NCI-H460 (cell line): ENCODE measurements at places on chromosomes 1 and 21.

GRCh38 chr1:53341521-53341895 is 13.6 kb upstream of the LRP8 start:
- DNase-seq = no peak

GRCh38 chr1:244224487-244225430 is 173.7 kb downstream of the ZBTB18 start:
- no peak for DNase-seq

DNA sequence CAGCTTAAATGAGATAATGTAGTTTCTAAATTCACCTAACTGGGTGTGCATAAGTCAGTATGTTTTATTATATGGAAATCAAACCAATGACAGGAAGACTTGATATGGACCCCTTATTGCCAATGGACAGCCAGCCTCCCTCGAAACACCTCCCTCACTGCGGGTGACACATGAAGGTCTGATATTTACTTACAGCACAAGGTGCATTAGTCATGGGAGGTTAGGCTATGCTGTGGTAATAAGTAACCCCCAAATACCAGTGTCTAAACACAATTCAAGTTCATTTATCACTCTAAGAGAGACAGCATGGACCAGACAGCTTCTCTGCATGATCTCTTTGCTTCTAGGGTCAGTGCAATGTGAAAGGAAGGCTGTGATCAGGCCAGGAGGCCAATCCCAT is 126.0 kb upstream of the KCNJ6 start:
- no peak for DNase-seq

- no peak for DNase-seq
These were observed 2.7 kb upstream of the CAPN2 start for GRCh38 chr1:223709598-223709997.
